PC-9 (cell line): ENCODE measurements at places on chromosomes 1 and 21.

GRCh38 chr1:180532854-180533253 lies 25.9 kb upstream of the OVAAL start:
- DNase-seq, result no peak

GRCh38 chr21:46412521-46413364 lies 45.9 kb upstream of the DIP2A start:
- DNase-seq, result no peak

DNA sequence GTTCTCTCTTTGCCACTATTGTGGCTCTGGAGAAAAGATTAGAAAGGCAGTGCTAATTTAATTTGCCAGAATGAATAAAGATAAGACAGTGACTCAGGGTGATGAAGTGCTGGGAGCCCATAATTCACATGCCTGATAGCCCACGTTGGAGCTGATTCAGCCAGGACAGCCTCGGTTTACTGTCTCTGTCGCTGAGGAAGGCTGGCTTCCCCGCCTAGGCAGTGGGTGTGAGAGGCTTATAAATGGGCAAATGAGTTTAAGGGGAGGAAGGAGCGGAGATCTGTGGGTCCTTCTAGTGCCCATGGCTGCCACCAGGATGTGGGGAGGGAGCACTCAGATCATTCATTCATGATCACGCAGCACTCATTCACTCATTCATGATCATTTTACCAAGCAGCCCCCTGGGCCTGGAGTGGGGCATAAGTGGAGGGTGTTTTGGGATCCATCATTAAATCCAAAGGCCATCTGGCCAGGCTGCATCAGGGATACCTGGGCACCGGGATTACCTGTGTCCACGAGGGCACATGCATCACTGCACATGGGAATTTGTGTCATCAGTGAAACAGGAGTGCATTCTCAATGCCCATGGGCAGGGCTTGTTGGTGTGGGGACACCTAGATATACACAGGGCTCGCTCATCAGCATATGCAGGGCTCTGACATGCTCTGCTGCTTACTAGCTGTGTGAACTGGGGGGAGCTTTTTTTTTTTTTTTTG lies 315.4 kb downstream of the MATN1 start:
- DNase-seq, result no peak

DNA sequence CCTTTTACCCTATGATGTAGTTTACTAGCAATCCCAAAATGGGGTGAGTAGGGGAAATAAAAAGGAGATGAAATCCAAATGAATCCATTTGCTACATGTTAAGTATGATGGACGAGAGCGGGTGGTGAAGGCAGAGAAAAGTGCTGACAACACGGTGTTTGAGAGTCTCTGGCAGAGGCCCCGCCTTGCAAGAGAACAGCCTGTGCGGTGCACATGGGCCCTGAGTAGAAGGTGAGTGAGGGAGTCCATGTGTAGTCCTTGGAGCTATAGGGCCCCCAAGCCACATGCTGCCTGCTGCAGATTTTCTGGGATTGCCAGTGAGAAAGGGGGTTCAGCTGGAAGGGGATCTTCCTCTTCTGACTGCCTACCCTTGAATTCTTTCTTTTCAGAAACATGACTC lies 177.1 kb downstream of the TNR start:
- no peak for DNase-seq

DNA sequence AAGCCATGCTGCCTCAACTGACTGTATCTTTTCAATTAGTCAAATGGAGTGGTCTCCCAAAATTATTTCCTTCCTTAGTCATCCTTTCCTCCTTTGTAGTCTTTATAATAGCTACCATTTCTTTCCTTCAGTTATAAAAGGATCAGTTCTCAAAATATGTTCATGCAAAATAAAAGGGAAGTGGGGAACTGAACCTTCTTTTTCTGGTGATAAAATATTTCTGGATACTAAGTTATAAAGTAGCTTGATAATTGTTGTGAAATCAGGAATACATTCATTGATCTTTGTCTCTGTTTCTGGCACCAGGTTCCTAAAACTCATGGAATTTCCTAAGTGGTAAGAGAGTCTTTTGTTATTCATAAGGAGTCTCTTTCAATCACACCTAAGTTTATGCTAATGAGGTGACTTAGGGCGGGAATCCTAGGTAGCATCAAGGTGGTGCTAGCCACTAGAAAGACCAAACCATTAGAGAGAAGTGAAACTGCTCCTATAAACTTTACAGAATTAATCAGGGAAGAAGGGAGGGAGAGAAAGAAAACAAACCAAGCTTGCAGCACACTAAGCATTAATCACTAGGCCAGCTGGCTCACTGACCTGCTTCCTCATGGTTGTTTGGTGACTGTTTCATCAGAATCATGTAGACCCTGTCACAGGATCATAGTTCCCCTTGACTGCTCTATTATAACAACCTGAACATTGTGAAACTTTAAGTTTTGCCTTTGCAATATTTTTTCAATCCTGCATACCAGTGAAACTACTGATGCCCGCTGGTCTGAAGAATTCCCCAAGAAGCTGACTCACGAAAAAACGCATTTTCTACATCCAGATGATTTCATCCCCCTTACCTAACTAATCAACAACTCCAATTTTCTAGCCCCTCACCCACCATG lies 161.6 kb upstream of the PTBP2 start:
- peak; percentile 75 for DNase-seq

DNA sequence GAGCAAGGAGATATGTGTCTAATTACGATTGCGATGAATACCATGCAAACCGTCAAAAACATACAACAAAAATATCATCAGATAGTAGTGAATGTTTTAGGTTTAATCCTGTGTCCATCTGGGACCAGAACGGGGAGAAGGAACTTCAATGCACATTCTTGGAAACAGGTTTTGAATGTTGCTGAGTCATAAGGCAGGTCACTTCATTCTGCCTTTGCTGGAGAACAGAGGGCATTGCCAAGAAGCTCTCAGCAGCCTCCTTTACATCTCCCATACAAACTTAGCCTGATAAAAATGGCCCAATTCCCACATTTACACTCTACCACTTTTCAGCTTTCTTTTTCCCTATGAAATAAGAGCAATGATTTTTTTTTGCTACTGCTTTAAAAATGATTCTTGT lies 78.0 kb upstream of the KCNJ6 start:
- no peak for DNase-seq

- DNase-seq, result no peak
Measured at GRCh38 chr1:181987996-181988395, 73.5 kb downstream of the ZNF648 start.

- DNase-seq, result no peak
Measured at GRCh38 chr1:2477791-2478499, 1.9 kb downstream of the PLCH2 start.

GRCh38 chr1:17581389-17582123 lies 42.1 kb downstream of the ARHGEF10L start:
- no peak for DNase-seq

GRCh38 chr1:223199094-223199647 lies 56.1 kb upstream of the TLR5 start:
- DNase-seq, result no peak

DNA sequence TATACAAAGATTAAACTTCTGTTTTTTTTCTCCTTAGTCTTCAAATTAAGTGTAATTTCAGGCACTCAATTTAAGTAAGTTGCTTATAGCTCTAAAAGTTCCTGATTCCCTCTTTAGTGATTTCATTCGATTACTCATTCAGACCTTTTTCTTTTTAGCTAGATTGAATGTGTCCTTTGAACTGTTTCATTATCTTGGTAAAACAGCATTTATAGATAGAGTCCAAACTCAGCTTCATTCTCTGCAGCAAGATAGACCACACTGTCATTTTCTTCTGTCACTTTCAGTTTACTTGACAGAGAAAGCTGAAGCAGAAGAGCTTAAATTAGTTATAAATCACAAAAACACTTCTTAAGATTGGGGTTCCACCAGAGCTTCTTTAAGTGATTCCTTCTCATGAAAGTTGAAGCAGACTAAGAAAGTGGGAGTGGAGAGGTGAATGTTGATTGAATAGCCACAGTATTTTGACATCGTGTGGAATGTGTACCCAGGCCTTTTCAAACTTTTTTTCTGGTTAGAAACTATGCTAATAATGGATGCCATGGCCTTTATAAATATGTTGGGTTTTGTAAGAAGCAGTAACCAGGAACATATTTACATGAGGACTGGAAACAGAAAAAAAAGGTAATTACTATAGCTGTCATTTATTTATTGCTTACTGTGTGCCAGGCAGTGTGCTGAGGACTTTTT lies 52.2 kb downstream of the ZBTB40 start:
- no peak for DNase-seq

GRCh38 chr1:21966247-21967000 lies 10.4 kb upstream of the CELA3B start:
- DNase-seq, result peak; percentile 65

GRCh38 chr1:27864264-27864895 lies 8.0 kb upstream of the THEMIS2 start:
- peak; percentile 59 for DNase-seq

DNA sequence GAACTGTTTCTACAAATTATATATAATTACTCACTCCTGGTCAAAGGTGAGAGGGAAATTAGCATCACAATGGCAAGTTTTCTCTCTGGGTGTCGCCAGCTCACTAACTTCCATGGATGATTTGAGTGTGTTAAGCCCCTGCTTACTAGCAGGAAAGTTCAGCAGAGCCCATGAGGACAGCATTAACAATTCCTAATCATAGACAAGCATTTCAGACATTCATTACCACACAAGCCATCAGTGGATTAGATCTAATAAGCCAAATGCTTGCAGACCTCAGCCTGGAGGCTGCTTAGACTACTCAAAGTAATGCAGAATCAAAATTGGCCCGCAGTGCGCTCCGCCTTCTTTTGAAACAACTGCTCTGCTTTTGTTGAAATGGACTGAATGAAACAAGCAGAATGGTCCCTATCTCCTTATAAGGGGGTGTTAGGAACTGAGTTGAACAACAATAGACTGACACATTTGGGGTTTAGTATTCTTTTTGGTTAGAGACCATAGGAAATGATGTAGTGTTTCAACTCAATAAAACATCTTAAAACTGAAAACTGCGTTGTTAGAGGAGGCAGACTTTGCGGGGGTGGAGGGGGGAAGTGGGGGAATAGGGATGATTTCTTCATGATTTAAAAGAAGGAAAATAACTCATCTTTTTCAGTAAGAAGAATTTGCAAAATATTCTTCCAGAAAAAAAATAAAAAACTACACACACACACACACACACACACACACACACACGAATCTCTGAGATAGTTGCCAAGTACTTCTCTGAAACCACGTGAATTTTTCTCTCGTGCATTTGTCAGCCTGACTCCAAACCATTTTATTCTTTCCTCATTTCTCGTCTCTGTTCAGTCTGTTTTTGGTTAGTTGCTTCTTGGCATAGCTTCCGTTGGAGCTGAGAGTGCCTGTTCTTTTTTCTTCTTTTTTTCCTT lies 54.6 kb downstream of the GORAB start:
- DNase-seq, result no peak

DNA sequence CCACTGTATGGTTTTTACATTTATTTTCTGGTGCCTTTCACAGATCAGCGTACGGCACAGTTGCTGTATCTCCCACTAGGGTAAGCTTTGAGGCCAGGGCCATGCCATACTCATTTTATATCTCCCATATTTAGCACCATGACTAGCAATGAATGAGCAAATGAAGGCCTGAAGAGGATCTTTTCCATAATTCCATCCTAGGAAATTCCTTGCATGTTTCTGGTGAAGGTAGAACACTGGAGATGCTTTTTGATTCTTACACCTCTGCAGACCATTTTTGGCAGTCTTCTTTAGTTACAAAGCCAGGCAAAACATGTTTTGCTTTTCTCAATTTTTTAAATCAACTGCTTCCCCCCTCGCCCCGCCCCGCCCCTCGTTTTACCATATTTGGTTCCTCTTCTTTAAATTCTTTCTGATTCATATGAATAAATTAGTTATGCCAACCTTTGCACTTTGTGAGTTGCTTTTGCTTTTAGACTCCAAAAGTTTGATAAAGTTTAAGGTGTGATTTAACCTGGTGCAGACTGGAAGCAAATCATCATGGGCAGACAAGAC lies 78.9 kb upstream of the AK4 start:
- DNase-seq, result no peak

DNA sequence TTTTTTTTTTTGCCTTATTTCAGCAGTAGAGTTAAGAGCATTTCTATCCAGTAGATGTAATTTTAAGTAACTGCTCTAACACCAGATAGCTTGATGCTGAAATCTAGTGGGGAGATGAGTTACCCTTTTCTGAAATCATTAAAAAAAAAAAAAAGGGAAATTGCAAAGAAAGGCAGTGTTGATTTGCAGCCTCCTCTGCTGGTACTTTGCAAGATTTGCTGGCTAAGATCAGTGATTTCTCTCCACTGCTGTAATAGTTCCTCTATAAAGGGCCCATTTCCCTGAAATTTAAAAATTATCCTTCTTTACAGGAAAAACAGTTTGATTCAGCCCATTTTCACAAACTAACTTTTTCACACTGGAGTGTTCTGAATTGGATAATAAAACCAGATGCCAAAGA lies 120.6 kb downstream of the PTBP2 start:
- no peak for DNase-seq

- no peak for DNase-seq
Measured at GRCh38 chr1:230072296-230072695, 5.3 kb downstream of the GALNT2 start.

DNA sequence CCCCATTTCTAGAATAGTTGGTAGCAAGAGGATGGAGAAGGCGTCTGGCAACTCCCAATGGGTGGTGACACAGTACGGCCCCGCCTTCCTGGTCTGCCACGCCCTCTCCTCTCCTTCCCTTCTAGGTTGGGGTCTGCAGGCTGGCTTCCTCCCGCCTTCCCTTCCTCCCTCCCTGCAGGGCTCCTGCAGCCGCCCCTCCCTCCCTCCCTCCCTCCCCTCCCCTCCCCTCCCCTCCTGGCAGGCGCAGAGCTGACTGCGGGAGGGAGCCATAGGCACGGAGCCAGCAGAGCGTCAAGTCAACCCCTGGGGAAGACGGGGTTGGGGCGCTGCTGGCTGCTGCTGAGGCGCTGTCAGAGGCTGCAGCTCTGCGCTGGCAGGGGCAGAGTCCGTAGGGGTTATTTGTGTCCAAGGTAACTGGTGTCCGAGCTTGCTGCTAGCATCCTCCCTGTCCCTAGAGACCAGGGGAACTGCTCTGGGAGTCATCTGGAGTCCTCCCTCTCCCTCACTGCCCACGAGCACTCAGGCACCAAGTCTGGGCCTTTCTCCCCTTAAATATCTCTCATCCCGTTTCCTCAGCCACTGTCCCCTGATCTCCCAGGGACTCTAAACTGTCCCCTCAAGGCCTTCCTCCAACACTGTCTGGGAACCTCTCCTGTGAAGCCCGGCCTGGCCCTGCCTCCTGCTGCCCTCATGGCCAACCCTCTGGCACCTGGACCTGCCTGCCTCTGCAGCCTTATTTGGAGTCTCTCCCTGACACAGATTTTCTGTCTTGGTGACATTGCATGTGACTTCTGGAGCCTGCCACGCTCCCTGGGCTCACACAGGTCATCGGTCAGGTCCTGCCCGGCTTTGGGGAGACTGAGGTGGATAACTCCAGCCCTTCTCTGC lies 57.4 kb upstream of the ACOT11 start:
- no peak for DNase-seq

GRCh38 chr1:188355082-188355481 lies 1526.3 kb downstream of the PLA2G4A start:
- DNase-seq, result no peak

GRCh38 chr1:191970116-191970515 lies 188.1 kb upstream of the RGS18 start:
- no peak for DNase-seq

GRCh38 chr1:63931468-63931867 lies 157.7 kb downstream of the ROR1 start:
- DNase-seq, result peak; percentile 70
